ENCODE measurements at places on chromosomes 16 and 17.

DNA sequence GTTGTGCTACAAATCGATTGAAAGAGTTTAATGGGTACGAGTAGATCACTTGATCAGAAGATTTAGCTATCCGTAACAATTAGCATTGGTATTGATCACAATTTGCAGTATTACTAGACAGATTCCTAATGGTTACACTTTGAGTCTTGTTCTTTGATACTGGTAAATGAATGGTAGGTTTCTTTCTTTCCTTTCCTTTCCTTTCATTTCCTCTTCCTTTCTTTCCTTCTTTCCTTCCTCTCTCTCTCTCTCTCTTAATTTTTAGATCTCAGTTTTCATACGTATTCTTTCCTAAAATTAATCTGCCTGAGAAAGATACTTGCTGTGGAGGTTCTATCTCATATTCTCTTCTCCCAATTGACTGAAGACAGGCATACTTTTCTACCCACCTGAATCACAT is 17.9 kb downstream of the CPD start:
- DNase-seq: no peak

DNA sequence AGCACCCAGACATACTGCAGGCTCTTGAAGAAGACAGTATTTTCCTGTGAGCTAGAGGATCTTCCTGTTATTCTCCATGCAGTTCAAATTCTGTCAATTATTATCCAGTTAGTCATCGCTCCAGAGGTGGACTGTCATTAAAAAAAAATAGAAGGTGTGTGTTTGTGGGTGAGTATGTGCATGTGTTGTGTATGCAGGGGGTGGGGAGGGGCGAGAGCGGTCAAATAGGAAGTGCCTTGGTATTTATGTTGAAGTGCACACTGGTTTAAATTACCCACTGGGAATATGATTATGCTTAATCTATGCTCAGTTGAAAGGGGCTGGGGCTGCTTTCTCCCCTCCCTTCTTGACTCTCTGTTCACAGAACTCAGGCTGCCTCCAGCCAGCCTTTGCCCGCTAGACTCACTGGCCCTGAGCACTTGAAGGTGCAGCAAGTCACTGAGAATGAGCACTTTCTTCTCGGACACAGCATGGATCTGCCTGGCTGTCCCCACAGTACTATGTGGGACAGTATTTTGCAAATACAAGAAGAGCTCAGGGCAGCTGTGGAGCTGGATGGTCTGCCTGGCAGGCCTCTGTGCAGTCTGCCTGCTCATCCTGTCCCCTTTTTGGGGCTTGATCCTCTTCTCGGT is at the start of gene HSD17B2:
TSS of gene HSD17B2 (plus strand) at position 273 of the 632 bp plus-strand sequence. CDS start at position 445, 172 bp downstream.
- no peak for DNase-seq

- DNase-seq: no peak
These were observed 66.7 kb downstream of the TANGO6 start for GRCh38 chr16:68910051-68910450.

DNA sequence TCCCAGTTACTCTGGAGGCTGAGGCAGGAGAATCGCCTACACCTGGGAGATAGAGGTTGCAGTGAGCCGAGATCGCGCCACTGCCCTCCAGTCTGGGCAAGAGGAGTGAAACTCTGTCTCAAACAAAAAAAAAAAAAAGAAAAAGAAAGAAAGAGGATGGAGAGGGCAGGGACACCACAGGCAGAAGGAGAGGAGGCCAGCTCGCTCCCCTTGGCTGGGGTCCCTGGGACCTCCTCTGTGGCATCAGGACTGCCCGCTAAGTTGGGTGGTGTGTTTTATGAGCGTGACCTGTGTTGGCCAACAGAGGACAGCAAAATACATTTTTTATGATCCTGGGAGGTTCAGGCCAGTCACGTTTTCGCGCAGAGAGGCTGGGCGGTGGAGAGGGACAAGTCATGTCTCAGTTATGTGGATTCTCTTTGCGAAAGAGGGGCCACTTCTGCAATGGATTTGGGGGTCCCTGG is 229.6 kb downstream of the MRTFB start:
- DNase-seq: peak; percentile 71

DNA sequence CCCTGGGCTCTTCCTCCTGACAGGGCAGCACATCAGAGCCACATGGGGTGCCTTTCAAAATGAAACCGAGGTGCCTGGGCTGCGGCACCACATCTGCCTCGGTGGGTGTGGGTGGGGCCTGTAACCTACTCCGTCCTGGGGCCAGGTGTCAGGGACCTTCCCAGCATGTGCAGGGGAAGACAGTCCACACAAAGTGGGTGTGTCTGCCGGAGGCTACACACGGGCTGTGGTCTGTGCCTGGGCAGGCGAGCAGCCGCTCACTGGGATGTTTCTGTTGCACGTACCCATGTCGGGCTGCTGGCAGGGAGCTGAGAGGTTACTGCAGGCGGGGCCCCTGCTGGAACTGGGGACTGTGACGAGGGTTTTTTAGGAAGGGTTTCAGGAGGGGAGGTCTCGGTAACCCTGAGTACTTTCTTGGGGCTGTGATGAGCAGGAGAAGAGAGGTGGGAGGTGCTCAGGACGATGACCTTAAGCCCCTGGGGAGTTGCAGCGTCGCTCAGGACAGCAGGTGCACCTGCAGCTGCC is 351.2 kb downstream of the SEC14L1 start:
- DNase-seq: no peak

GRCh38 chr16:70455910-70456309 is 1.5 kb downstream of the FCSK start:
- no peak for DNase-seq

DNA sequence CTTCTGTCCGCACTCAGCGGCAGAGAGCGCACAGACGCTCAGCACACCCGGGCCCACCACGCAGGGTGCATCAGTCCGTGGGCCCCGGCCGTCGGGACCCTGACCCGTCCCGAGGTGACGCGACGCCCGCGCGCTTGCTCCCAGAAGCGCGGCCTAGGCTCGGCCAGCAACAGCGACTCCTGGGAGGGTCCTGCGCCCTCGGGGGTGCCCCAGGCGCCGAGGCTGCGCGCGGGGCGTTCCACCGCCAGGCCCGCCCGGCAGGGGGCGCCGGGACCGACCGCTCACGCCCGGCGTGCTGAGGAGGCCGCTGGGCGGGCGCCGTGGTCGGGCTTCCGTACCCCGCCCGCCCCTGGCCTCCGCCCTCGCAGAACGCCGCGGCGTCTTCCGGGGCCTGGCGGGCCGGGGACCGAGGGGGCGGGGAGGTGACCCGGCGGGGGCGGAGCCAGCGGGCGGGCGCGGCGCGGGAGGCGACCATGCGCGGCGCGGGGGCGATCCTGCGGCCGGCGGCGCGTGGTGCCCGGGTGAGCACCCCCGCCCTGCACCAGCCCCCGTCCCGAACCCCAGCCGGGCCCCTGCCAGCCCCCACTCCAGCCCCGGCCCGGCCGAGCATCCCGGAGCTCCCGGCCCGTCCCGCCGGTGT is at the start of gene CISD3:
TSS of gene CISD3 (plus strand) at position 456 of the 640 bp plus-strand sequence. CDS start at position 474, 18 bp downstream.
- peak; percentile 78 for DNase-seq

DNA sequence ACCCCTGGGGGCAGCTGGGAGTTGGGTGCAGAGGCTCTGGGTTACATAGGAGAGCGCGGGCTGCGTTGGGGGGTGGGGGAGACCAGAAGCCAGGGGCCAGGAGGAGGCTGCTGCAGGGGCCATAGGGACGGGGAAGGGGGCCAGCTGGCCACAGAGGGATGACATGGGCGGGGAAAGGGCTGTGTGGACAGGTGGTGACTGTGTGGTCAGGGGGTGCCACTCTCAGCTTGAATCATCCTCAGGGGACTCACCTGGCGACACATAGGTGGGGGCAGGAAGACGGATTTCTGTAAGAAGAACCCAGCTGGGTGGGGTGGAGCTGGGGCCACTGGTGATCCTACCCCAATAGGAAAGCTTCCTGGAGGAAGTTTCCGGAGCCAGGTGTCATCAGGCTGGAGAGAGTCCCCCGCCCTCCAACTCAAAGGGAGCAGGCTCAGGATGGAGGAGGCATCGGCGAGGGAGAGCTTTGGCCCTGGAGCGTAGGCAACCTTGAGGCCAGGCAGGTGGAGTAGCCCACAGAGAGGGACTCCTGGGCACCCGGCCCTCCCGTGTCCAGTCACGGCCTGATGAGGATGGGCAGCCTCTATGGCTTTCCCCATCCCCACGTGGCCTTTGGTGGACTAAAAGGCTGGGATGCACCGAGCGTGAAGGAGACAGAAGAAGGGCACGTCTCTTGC is 1.2 kb downstream of the TRPV3 start:
- no peak for DNase-seq

DNA sequence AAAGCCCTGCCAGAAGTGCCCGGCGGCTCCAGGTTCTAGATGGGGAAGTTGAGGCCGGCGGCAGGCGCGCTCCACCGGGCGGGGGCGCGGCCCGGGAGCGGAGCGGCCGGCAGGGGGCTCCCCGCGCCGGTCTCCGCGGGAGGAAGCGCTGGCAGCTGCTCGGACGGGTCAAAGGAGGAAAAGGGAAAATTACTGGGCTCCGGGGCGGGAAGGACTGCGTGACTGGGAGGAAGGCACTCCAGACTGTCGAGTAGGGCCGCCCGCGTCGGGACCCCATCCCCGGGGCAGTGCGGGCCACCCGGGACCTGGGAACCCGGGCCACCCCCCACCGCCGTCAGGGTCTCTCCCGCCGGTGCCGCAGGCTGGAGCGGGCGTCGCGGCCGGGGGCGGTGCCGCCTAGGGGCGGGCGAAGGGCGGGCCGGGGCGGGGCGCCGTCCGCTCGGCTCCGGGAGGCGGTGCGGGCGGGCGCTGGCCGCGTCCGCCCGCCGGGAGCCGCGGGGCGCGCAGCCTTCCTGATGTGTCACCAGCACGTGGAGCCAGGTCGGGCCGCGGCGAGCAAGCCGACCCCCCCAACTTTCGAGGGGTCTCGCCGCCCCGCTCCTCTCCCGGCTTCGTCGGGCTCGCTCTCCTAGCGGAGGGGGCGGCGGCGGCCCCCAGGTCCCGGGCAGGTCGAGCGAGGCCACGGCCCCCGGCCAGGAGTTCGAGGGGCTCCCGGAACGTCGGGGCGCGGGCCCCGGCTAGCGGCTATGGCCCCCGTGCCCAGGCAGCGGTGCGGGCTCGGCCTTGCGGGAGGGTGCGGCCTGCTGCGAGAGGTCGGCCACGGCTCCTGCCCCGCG is 167.5 kb downstream of the RAB11FIP4 start:
- DNase-seq: peak; percentile 85

- DNase-seq: no peak
These were observed 9.4 kb downstream of the CLUH start for GRCh38 chr17:2701996-2702741.

DNA sequence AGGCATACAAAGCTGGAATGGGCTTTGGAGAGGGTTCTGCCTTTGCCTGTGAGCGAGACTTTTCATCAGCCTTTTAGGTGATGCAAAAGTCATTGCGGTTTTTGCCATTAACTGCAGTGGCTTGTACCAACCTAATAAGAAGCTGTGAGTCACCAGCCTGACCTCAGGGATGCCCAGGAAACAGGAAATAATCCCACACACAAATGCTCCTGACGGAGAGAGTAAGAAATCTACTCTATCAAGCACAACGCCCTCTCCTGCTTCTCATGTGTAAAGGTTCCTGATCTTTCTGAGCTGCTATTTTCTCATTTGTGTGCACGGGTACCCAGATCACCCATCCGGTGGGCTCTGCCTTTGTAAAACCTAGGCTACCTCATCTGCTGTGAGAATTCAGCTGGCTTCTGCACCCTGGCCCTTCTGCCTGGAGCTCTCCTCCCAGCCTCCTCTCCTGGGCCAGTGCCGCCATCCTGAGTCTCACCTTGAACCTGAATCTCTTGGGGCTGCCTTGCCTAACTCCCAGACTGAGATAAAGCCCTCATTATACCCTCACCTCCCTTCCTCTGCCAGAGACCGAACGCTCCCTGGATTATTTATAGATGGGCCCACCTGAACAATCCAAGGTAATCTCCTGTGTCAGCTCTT is 299.7 kb downstream of the C16orf95 start:
- DNase-seq: no peak

DNA sequence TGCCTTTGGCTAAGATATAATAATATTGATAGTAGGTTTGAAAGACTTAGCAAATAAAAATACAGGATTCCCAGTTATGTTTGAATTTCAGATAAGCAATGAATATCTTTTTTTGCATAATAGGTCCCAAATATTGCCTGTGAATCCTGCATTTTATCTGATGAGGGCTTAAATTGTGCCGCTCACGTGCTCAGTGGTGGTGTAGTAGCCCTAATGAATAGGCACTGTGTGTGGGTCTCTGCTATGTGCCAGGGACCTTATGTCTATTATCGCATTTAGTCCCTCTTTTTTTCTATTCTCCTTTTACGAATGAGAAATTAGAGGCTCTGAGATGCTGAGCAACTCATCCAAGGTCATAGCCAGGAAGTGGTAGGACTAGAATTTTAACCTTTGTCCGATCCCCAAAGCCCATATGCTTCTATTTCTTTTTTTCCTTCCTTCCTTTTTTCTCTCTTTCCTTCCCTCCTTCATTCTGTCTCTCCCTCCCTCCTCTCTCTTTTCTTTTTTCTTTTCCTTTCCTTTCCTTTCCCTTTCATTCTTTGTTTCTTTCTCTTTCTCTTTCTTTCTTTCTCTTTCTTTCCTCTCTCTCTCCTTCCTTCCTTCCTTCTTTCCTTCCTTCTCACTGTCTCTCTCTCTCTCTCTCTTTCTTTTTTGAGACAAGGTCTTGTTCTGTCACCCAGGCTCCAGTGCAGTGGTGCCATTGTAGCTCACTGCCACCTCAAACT is 47.2 kb downstream of the RGS9 start:
- DNase-seq: no peak

- DNase-seq: no peak
These were observed 56.4 kb downstream of the CMIP start for GRCh38 chr16:81500833-81501521.

DNA sequence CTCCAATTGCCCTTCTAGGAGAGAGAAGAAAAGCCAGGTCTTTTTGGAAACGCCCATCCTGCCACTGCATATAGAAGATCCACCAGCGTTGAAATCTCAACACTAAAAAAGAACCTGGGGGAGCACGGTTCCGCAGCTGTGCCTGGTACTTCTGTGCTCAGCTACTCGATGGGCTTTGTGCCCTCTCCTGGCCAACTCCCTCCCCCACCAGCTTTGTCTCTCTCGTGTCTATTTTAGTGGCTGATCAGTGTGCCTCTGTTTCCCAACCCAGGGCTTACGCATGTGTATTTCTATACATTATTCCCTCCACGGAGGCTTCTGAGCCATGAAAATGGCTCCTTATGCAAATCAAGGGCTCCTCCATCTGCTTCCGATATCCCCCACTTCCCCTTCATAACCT is 83.5 kb downstream of the RBFOX3 start:
- no peak for DNase-seq
